NCI-H187 (cell line): ENCODE measurements at places on chromosomes 7 and 10.

GRCh38 chr7:24721481-24722001 is 35.7 kb downstream of the GSDME start:
- no peak for DNase-seq

DNA sequence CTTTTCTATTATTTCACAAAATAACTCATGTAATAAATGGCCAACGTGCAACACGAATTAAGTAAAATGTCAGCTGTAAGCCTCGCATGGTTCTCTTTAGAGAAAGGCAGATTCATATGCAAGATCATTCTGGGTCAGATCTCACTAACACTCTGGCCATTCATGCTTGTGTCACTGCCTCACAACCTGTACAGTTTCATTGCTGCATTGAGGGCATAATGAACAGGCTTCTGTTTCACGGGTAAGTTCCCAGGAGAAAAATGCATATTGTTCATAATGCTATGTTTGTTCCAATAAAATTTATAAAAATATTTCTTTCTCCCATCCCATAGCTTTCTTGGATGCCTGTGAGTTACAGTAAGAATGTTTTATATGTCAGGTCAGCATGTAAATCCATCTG is 734.0 kb upstream of the ANKRD30A start:
- DNase-seq, result no peak

DNA sequence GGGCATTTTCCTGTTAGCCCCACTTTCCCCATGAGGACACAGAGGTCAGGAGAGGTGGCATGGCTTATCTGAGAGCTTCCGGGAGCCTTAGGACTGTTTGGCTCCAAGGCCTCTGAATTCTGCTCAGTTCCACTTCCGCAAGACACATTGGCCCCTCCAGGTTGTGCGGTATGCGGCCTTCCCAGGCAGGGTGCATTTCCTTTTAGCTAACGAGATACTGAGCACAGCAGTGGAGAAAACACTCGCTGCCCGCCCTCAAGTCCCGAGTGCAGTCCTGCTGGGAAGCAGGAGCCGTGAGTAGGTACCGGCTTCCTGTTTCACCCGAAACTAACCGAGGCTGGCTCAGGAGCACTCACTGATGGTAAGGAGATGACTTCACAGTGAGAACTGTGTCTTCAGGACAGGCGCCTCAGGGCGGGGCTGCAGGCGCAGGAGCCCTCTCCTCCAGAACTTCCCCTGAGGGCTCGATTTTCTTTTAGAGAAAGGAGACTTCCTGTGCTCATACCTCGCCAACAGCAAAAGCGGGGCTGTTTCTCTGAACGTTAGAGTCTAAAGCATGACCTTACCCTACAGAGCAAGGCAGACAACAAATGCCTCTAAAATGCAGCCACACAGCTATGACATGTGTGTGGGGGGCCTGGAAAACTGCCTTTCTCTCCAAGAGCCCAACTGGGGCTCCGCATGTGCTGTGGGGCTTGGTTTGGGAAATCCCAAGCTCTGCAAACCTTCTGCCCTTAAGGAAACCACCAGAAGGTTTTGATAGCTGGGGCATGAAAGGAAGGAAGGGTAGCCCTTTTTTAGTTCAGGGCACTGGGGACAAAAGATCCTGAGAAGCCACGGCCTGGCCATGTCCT is 25.9 kb downstream of the RGS10 start:
- no peak for DNase-seq

DNA sequence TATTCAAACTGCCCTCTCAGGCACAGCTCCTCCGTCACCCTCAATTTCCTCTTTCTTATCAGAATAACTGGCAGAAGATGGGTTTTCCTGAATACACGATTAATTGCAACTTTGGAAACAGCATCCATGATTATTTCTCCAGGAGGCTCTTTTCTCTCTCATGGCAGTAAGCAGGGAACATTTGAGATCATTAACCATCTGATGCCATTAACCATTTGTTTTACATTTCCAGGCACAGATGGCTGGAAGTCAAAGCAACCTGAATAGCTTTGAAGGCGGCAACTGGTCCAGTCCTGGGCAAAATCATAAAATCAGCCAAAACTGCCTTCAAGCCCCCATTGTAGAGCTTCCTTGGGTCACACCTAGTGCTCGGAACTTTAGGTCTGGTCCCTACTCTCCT is 289.5 kb upstream of the AOAH start:
- DNase-seq, result no peak

DNA sequence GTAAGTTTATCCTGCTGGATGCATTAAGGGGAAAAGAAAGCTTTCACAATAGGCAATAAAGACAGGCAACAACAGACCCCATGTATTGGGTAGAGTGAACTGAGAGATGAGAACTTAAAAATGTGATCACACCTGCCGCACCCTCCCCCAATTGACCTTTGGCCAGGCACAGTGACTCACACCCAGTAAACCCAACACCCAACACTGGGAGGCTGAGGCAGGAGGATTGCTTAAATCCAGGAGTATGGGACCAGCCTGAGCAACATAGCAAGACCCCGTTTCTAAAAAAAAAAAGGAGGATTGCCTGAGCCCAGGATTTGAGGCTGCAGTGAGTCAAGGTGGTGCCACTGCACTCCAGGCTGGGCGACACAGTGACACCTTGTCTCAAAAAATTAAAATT is 86.9 kb downstream of the MPP7 start:
- DNase-seq, result no peak

- DNase-seq, result no peak
Observed at GRCh38 chr10:16993186-16993585, 136.4 kb downstream of the CUBN start.

DNA sequence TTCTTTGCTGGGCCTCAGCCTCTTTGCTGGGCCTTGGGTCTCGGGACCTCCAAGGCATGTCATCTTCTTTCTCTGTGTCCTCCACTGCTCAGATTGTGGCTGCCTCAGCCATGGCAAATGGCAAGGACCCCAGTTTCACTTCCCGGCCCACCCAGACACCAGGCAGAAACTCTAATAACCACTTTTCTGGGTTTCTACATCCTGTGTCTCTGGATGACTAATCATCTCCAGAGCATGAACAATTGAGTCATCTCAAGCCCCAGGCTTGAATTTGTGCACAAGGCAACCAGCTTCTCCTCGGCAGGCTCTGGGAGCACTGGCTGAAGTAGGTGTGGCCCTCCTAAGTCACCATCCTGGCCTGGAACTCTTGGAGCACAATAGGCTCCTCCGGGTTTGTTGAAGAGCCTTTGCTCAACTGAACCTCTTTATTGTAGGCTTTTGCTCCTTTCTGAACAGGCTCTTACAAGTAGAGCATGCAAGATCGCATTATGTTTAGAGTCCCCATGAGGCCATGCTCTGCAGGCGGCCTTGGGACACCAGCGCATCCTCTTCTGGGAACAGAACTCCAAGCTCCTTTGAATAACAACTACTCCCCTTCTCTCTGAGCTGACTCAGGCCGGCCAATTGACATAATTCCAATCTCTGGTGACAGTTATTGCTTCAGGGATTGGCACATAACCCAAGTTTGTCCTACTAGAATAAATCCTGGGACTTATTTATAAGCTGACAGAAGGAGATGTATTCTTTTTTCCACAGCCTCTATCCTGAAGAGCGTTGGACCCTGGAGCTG is 218.1 kb downstream of the WDR11 start:
- no peak for DNase-seq

DNA sequence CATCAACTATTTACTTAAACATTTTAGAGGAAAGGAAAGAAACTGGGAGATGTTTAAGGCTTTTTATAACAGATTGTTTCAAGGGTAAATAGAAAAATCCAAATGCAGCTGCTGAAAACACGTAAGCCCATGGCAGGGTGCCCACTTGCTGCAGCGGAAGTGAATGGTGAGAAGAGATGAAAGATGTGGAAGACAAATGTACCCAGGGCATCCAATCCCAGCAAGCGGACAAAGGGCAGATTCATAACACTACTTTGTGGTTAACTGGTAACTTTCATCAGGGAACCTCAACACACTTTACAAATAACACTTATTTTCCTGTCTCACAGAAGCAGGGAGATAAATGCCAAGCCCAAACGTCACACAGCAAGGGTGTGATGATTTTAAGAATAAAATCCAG is 358.4 kb downstream of the KCNMA1 start:
- no peak for DNase-seq

DNA sequence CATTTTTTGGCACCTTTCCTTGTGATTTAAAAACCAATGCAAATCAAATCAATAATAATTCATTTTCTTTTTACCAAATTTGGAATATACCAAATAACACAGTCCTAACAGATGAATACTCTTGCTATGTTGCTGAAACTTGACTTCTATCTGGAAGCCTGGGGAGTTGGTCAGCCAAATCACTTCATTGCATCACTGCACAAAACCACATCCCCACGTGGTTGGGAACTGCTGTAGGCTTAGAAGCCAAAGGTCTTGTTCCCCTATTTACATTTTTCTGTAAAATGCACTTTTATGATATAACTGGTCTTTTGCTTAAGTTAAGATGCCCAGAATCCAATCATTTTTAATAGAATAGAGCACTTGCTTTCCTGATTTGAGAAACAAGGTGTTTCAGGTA is 15.2 kb downstream of the GPR85 start:
- DNase-seq, result no peak

GRCh38 chr10:7958442-7958841 is 96.0 kb upstream of the GATA3 start:
- no peak for DNase-seq

- no peak for DNase-seq
Observed at GRCh38 chr10:116233230-116233629, 39.8 kb downstream of the GFRA1 start.

DNA sequence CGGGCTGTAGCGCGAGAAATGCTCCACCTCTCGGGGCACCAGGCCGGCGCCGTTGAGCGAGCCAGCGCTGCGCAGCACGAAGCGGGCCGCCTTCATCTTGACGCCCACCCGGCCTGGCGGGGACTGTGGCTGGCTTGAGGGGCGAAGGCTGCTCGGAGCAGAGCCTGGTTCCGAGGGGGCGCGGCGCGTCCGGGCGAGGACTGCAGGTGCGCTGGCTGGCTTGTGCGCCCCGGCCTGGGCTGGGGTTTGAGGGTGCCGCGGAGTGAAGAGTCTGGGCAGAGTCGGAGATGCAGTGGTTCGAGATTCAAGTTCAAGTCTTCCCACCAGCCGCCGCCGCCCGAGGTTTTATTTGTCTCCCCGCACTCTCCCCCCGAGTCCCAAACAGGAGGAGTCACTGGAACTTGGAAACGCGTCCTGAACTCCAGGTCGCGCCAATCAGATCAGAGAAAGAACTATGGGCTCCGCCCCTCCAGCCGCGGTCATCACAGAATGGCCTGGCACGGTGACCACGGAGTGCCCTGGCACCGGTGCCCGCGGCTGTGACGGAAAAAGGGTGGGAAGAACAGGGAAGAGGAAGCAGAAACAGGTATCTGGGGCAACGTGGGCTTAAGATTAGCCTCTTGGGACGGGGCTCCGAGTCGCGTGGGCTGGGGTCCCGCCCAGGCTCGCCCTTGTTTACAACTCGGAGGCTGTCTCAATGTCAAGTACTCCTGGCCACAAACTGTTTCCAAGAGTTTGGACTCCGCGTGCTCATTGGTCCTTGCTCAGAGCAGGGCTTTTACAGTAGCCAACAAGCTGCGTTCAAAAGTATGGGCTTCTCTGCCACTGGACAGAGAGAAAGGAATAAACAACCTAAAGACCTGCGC is at the start of gene PDK4:
Gene PDK4, minus strand, starts transcription at position 319 of the 866 bp plus-strand sequence. Its CDS starts 223 bp downstream, at position 96.
- no peak for DNase-seq

DNA sequence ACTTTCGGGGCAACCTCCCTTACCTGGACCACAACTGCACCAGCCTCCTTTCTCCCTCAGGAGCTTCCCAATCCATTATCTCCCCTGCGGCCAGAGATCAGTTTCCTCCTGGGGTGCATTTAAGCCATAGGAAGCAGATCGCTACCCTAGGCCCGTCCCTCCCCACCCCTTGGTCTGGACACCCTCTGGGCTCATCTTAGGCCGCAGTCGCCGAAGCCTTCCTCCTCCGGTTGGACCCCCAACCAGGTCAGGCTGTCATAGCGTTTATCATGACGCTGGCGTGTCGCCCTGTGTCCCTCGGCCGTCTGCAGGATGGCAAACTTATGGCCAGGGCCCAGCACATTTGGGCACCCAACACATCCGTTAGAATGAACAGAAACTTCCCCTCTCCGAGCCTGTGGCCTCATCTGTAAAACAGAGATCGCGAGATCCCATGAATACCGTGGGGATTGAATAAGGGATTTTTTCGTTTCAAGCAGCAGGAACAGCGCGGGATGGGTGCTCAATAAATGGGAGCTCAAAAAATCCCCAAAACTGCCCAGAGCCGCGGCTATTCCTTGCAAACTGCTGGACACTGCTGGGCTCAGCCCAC is 669 bp upstream of the AP5Z1 start:
- DNase-seq, result no peak

GRCh38 chr10:24255881-24256311 is 47.0 kb downstream of the KIAA1217 start:
- DNase-seq, result no peak

GRCh38 chr10:70549351-70549961 is 53.1 kb downstream of the PRF1 start:
- no peak for DNase-seq

GRCh38 chr7:120792091-120792860 is 65.7 kb downstream of the TSPAN12 start:
- peak; percentile 44 for DNase-seq

- peak; percentile 18 for DNase-seq
Observed at GRCh38 chr7:32479574-32480200, 10.5 kb downstream of the LSM5 start.

GRCh38 chr7:13421776-13422175 is 567.7 kb downstream of the ETV1 start:
- no peak for DNase-seq

GRCh38 chr10:7121154-7121797 is 289.6 kb downstream of the SFMBT2 start:
- DNase-seq, result no peak

DNA sequence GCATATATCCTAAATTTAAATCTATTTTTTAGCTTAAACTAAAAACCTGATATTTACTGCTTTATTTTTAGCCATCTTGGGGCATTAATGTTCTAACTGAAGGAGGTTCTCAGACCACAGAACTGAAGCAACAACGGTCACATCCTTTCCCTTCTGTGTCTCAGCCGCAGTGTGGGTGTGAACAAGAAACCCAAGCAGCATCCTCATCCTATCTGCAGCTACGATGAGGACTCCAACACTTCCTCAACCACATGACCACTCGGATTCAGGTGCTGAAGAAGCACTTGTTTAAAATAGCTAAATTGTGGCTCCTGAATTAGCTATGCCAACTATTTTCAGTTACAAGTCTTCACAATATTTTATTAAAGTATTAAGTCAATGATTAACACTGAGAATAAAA is 5.3 kb downstream of the ESYT2 start:
- DNase-seq, result no peak

DNA sequence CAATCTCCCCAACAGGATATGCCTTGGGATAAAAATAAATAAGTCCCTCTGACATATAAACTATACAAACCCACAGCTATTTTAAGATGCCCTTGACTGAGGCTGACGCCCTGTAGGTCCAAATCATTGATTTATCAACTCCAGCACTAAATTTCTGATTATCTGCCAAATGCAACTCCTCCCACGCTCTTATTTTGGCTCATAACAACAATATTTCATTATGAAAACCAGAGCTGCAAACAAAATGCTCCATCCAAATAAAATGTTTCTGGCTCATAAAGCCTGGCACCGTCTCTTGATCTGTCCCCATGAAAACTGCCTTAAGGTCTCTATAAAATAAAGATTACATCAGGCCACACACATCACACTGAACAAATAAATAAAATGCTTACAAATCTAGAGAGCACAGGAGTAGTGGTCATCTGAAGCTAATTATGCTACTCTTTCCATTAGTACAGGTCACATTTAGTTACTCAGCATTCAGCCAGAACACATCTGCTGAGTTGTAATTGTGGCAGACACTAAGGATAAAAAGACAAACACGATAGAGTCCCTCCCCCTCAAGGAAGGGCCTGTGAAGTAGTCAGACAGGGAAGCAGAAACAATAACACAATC is 28.8 kb downstream of the CACUL1 start:
- DNase-seq, result no peak
